H4 (cell line): ENCODE measurements at places on chromosomes 13 and 19. TPM values are rescaled to one million over a fixed set of nuclear protein-coding genes. Genes with fewer than 3 reads are reported as not detected.

APBA3 gene
- total RNA-seq = 11.4 and 15.8 TPM in 2 replicates

KLK14 gene
- not detected in 2 replicates for total RNA-seq

DNASE2 gene
- total RNA-seq = 64.4 and 68.8 TPM in 2 replicates

SIGLEC5 gene
- total RNA-seq = not detected in 2 replicates

GJB2 gene
- 0.41 TPM in 1 of 2 replicates, not detected in the other for total RNA-seq

CATSPERD gene
- total RNA-seq = not detected in 2 replicates

FCGBP gene
- total RNA-seq = 0.64 and 0.99 TPM in 2 replicates

ERFL gene
- not detected in 2 replicates for total RNA-seq

CEACAM4 gene
- total RNA-seq = not detected in 2 replicates
